ENCODE measurements at places on chromosomes 11 and 22.

- DNase-seq: no peak
These were observed 109.4 kb downstream of the MSANTD4 start for GRCh38 chr11:105912666-105913065.

DNA sequence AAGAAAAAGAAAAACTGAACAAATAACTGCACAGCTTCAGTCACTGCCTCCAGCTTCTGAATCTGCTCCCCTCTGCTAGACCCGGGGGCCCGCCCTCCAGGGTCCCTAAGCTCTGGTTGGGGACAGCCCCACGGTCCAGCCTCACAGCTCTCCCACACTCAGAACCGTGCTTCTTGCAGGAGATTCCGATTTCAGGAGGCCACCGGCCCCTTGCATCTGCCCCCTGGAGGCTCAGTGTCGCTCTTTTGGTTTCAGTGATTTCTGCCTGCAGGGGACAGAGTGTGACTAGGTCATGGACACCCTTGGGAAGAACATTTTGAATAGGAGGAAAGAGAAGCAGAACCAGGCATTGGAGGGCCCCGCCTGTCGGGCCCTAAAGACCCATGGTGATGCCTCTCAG, 23.1 kb upstream of the RPS3 start:
- DNase-seq: no peak

DNA sequence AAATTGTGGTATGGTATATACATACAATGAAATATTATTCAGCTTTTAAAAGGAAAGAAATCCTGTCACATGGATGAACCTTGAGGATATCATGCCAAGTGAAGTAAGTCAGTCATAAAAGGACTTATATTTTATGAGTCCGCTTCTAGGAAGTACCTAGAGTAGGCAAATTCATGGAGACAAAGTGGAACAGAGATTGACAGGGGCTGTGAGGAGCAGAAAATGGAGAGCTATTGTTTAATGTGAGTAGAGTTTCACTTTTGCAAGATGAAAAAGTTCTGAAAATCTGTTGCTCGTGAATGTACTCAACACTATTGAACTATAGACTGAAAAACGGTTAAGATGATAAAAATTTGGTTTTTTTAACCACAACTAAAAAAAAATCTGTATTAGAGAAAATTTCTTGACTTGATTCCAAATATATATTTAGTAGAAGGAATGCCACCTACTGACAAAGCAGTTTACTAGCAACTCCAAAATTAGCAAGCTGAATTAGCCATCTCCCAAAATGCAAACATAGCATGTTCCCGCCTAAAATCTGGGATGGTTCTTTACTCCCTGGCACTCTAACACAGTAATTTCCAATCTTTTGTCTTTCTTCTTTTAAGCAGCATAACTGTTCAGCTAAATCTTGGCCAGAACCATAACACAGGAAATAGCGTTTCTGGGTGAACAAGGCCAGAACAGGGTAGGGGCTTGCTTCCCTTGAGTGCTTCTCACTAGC, 1.5 kb downstream of the UFD1 start:
- no peak for DNase-seq

DNA sequence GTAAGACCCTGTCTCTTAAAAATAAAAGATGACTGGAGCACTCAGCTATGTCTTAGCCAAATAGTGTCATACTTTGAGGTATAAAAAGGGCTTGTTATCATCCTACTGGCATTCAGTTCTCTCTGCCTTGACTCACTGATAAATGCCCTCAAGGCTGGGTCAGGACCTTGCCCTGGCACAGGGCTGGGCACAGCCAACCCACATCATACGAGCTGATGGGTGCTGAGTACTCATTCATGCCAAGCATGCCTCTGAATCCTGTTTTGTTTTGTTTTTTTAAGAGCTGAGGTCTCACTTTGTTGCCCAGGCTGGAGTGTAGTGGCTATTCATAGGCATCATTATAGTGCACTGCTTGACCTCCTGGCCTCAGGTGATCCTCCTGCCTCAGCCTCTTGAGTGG, 1.9 kb downstream of the SMTNL1 start:
- no peak for DNase-seq

DNA sequence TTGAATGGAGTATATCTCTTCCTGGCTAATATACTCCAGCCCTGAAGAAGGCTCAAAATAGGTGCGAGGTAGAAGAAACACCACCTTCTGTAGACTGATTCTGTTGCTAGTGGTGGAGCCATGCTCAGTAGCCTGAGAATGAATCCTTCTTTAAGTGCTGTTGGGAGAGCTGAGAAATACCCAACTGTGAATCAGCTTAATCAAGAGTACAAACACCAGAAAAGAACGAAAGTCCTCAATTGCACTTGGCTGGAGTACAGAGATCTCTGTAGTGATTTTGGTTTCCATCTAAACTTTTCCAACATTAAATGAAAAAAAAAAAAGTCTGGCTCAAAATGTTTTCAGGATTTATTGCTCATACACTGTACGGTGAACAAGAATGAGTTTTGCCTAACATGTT, 619.1 kb downstream of the METTL15 start:
- DNase-seq: no peak

- no peak for DNase-seq
These were observed 57.0 kb upstream of the CD5 start for GRCh38 chr11:61045271-61045670.

- no peak for DNase-seq
These were observed 393.1 kb downstream of the TMEM135 start for GRCh38 chr11:87430821-87431220.

GRCh38 chr22:19871845-19872778, 17.4 kb upstream of the GNB1L start:
- DNase-seq: no peak

- no peak for DNase-seq
These were observed 125.7 kb downstream of the PKNOX2 start for GRCh38 chr11:125290263-125290662.

GRCh38 chr22:27879923-27880322, 39.1 kb downstream of the PITPNB start:
- peak; percentile 32 for DNase-seq

DNA sequence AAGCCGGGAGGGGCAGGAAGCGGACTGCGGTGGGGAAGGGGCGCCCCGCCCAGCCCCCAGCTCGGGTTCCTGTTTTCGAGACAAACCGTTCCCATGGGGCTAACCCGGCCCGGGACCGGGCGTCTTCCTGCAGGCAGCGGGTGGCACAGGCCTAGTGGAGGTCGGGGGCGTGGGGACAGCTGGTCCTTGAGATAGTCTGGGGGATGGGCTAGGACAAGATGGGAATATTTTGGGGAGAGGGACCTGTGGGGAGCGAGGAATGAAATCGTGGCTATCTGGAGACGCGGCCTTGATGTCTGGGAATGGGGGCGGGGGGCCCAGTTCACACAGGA, 1.2 kb upstream of the RASGRP2 start:
- DNase-seq: no peak

GRCh38 chr11:59671471-59671870, 2.6 kb upstream of the PATL1 start:
- DNase-seq: no peak

GRCh38 chr22:24086310-24086709, 75.2 kb downstream of the CABIN1 start:
- DNase-seq: no peak

DNA sequence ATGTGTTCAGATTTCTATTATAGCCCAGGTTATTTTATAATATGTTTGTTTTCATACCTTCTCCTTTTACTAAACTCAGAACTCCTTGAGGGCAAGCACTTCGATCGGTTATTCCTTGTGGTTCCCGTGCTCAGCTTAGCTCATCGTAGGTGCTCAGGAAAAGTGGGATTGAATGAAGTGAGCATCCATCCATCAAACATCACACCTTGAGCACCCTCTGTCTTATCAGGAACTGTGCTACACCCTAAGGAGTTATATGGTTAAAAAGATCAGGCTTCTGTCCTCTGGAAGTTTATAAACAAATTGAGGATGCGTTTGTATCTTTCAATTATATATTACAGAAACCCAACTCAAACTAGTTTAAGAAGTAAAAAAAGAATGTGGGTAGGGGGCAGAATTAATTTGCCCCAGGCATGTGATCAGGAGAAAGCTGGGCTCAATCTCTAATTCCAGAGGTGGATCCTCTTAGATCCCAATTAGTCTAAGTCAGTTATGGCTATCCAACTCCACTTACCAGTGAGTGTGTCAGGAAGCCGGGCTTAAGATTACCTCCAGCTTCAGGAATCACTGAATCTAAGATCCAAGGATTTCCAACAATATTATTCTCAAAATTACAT, 59.9 kb upstream of the RRAS2 start:
- peak; percentile 77 for DNase-seq

DNA sequence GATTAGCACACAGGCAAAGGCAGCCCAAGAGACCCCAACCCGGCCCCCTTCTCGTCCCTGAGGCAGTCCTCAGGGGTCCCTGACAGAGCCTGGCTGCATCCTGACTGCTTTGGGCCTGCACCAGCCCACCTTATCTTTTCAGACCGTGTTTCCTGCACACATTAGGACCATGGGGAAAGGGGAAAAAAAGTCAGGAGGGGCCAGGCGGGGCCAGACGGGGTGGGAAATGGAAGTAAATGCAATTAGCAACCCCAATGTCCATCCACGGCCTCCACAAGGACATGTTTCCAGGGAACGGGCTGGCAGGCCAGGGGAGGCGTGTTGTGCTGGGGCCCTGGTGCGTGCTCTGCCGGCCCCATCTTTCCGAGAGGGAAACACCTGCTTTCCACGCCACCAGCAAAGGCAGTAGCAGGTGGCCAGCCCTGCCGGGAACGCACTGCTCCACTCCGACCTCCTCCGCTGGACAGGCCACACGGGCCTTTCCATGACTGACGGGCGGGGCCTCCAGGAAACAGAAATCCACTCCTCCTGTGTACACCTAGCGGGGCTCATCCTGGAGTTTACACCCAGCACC, 7.4 kb downstream of the EHD1 start:
- DNase-seq: no peak

- DNase-seq: no peak
These were observed 323.3 kb upstream of the NCAM1 start for GRCh38 chr11:112637876-112638275.

All from DMS53 (cell line).